ENCODE measurements at places on chromosomes 16 and 17.

DNA sequence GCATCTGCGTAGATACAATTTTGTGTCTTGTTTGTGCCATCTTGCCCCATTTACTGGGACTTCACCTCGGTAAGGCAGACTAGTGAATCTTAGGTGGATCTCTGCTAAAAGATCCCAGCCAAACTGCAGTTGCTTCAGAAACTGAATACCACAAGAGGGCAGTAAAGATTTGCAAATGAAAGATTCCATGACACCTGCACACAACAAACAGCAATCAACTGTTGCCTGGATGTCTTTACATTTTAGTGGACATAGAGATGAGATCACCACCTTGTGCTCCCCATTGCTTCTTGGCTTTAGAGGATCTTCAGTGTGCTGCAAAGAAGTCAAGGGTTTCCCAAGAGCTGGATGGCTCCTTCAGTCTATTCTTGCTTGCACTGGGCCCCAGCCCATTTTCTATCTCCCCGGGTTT lies 119.2 kb upstream of the CACNG5 start:
- DNase-seq, result peak; percentile 84

- DNase-seq, result no peak
These were observed 933 bp downstream of the CCR7 start for GRCh38 chr17:40564195-40564882.

GRCh38 chr17:2547176-2547575 lies 35.5 kb upstream of the METTL16 start:
- DNase-seq, result peak; percentile 32

GRCh38 chr17:39484178-39484577 lies 22.9 kb downstream of the CDK12 start:
- no peak for DNase-seq

DNA sequence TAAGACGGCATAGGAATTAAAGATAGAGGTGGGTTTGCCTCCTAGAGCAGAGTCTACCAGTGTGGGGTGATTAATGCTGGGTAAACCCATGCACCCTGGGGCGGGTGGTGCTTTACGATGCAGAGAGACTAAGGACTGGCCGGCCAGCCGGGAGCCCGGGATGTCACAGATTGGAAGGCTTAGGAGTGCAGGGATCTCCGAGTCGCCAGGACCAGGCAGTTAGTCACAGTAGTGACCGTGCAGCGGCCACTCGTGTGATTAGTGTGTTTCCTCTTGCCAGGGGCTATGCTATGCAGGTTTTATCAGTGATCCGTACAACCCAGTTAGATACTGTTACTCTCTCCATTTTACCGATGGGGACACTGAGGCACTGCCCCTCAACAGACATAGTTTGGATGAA lies 10.4 kb downstream of the CMIP start:
- no peak for DNase-seq

DNA sequence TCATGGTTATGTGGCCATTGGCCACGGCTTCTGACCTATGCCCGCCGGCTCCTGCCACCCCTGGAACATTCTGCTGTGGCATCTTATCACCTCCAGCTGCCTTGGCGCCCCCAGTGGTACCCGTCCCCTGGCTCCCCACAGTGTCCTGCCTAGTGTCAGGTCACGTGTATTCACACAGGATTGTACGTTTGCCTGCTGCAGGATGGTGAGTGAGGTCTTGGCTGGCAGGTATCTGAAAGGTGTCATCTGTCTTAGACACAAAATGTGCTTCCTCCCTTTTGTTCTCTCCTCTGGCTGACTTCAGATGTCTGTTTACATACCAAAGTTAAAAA lies 24.9 kb downstream of the DBNDD1 start:
- no peak for DNase-seq
